Right atrium auricular region (tissue), 2 donors: ENCODE measurements at places on chromosomes 11 and 22. TPM values are rescaled to one million over a fixed set of nuclear protein-coding genes. Genes with fewer than 3 reads are reported as not detected.
A peak's percentile ranks its signal among the peaks of the same experiment; 100 is the strongest.

GRCh38 chr11:126655807-126656128 lies 300.3 kb downstream of the ST3GAL4 start:
- DNase-seq: no peak

DNA sequence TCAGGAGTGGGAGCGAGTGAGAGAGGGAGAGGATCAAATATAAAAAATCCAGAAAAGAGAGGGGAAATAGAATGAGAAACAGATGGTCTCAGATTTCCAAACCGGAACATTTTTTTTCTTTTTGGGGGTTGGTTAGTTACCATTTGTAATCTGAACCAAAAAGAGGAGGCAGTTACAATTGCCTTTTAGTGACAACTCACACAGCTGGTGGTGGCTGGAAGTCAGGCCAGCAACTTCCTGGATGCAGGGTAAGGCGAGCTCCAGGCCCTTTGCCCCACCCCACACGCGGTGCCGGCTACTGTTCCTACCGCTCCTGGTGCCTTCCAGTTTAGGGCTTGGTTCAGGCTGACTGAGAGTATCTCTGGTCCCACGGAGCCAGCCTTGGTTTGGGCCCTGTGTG lies 21.0 kb upstream of the UBASH3B start:
- DNase-seq: no peak

DNA sequence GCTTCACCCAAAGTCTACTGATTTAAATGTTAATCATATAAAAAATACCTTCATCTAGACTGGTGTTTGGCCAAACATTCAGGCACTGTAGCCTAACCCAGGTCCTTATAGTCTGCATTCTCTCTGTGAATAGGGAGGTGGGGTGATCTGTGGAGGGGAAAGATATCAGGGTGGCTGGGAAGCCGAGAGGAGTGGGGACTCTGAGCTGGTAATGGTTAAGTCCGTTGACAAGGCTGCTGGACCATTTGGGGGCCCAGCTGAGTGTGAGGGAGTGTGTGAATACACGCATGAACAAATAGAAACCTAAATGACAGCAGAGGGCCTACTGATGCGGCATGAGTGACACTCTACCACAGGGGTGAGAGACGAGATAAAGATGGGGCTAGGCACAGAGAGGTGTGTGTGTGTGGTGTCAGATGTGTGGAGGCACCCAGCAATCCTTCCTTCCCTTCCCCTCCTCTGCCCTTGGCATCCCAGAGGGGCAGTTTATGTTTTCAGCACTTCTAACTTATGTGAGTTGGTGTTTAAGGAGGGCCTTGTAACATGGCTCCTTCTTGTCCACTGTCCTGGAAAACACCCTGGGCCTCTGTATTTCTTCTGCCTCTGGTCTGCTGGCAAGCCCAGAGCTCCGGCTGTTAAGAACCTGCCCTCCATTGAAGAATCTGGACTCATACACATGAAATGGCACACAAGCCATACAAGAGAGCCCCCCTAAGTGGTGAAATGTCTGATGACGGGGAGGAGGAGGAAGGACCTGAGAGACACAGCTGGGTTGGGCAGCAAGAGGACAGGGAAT lies 249.1 kb upstream of the TBCEL start:
- DNase-seq: peak; percentile 32

GRCh38 chr22:50119768-50120251 lies 30.0 kb downstream of the MOV10L1 start:
- DNase-seq: no peak

DNA sequence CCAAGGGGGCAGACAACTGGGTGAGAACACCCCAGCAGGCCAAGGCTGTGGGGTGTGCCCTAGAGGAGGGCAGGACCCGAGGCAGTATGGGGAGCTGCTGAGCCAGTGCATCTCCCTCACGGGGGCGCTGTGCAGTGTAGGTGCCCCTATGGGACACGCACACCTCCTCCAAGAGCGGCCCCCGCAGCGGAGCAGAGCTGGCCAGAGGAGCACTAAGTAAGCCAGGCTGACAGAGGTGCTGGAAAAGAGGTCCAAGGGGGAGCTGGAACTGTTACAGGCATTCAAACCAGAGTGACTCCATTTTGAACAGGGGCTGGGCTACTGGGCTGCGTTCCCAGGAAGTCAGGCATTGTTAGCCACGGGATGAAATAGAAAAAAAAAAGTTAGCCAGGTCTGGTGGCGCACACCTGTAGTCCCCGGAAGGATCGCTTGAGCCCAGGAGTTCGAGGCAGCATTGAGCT lies 41.8 kb downstream of the TST start:
- DNase-seq: no peak

DNA sequence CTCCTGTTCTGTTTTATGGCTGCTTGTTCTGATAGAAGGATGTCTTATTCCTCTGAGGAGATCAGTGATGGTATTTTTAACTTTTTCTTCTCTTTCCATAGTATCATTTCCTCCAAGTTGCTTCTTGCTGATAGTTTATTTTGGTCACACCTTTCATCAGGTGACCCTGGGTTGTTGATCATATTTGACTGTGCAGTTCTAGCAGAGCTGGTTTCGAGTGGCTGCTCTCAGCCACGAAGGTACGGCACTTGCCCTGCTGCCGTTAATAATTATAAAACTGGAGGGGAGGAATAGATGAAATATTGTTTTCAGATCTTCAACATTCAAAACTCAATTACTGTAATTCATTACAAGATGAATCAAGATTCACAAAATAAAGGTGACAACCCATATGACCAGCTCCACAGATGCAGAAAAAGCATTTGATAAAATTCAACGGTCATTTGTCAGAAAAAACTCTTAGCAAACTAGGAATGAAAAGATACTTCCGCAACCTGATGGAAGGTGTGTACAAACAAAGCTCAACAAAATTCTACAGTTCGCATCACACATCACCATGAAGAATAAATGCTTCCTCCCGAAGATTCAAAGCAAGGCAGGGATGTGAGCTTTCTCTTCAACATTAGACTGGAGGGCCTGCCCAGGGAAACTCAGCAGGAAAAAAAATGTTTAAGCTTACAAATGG lies 59.2 kb upstream of the RTL6 start:
- DNase-seq: no peak

GRCh38 chr22:43113526-43114251 lies 3.1 kb downstream of the BIK start:
- DNase-seq: no peak

DNA sequence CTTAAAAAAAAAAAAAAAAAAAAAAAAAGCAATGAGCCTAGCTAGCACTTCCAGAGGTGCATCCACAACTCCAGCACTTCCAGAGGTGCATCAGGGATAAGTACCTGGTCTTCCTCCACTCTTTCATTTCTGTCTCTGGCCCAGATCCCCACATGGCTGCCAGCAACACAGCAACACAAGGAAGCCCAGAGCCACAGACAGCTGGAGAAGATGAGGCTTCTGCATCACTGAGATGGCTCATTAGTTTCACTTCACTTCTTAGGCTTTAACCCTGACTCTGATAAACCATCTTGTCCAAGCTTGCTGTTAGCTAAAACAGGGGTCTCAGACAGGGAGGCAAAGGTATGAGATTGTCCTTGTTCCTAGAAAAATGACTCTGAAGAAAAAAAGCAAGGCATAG lies 35.6 kb downstream of the PC start:
- DNase-seq: no peak

GRCh38 chr11:30432178-30432577 lies 109.3 kb downstream of the ARL14EP start:
- DNase-seq: no peak

- peak; percentile 76 for DNase-seq
Measured at GRCh38 chr11:66429983-66430602, 8.6 kb downstream of the MRPL11 start.

GRCh38 chr11:134417871-134418840 lies 6.1 kb upstream of the B3GAT1 start:
- DNase-seq: no peak

DNA sequence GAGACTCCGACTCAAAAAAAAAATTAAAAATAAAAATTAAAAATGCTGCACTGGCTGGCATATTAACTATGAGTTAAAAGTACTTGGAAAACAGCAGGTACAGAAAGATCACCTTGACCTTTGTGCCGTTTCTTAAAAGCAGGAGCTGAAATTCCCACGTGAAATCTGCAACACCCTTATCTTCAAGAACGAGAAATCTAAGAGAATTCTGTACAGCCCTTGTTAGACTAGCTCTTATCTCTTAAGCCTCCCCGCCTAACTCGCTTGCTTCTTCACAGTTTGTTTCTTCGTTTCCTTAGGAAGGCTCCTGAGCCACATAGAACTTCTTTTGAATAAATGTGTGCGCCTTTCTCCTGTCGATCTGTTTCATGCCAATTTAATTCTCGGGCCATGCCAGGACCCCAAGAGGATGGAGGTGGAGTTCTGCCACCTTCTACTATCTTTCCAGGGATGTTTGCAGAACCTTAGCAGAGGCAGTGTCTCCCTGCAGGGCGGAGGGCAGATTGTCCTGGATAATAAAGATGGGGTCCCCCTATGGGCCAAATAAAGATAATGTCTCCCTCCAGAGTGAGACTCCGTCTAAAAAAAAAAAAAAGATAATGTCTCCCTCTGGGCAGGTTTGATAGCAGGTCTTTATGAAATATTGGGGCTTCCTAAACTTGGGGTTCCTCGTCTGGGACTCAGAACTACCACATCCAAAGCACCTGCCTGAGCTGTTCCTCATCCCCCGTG lies 27.4 kb upstream of the SYT8 start:
- DNase-seq: no peak

DNA sequence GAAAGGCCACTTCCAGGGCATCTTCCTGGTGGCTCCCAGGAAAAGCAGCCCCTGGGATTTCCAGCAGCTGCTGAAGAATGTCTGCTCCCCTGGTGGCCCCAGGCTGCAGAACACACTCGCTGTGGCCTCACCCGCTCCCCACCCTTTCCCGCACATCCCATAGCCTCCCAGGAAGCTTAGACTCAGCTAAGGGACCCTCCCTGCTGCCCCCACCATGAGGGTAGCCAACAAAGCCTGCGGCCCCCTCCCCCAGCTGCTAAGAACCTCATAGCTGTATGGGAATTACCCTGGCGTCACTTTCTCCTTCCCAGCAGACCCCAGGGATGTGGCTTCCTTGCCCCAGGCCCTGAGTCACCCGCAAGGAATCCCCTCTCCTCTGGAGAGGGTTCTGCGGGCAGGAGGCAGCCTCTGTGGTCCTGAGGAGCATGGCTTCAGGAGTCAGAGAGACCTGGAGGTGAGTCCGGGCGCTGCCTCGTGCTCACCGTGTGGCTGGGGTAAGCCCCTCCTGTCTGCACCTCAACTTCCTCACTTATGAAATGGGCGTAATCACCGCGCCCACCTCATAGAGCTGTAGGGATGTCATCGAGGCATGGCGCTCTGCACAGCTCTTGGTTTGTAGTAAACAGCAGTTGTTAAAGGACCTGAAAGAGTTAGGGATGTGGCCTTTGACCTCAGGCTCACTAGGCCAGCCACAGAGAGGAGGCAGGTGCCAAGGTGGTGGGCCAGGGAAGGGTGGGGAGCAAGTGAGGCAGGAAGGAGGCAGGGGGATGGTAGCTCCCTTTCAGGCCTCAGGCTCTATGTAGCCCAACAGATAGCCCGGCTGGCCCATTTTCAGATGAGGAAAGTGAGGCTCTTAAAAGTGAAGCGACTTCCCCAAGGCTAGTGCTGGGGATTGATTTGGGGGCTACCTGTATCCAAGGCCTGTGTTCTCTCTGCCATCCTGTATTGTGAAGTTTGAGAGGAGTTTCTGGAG lies 71.2 kb downstream of the LRRC32 start:
- DNase-seq: peak; percentile 50

Gene CHORDC1
- total RNA-seq: 40.4 TPM

Gene GPHA2
- not detected for total RNA-seq

Gene TMPRSS13
- total RNA-seq: not detected

Gene DDIAS
- total RNA-seq: 0.55 TPM
